ENCODE measurements at places on chromosomes 12 and 14.

- DNase-seq, result no peak
These were observed 17.2 kb downstream of the DPF3 start for GRCh38 chr14:72876710-72877063.

DNA sequence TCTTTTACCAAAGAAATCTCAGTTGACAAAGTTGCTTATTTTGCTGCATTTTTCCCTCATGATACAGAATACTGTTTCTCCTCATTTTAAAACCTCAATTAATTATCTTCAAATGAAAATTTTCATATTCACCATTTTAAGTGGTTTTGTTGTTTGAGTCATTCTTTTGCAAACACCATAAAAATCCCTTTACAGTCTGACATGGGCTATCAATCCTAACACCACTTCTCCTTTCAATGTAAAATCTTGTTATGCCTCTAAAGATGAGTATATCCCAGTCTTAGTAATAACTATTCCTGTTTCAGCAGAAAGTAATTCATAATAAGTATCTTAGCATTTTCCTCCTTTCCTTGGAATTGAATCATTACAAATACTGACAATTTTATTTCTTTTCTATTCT lies 192.2 kb downstream of the SYT1 start:
- no peak for DNase-seq

DNA sequence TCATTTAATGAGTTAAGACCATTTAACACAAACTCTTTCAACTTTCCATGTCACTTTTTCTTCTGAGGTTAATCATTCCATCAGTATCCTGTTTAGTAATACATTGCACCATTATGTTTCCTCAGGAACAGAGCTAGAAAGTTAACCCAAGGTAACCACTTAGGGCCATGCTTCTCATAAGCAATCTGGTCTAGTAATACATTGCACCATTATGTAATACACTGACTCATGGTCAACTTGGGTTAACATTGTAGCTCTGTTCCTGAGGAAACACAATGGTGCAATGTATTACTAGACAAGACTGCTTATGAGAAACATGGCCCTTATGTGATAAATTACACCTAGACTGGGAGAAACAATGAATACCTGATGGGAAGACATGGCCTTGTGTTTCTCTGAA lies 21.7 kb downstream of the ERH start:
- DNase-seq, result no peak

DNA sequence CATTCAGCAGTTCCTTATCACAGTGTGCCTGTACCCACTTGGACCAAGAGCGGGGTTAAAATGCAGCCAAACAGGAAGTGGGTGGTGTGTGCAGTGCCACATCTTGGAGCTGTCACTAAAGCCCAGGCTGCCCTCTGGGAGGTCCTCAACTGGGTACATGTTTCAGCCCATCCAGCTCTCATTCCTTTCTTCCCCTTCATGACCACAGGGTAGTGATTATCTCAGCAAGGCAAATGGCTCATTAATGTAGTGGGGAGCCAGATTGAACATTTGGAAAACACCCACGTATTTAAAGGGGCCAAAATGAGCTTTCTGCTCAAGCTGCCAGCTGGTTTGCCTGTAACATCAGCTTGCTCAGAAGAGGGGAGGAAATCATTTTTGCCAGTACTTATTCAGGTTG lies 210.8 kb upstream of the BTG1 start:
- DNase-seq, result no peak

Data from pulmonary artery endothelial cell (primary cell).